Activated CD8-positive, alpha-beta memory T cell treated with anti-CD3 and anti-CD28 coated beads for 48 hours (primary cell): ENCODE measurements at places on chromosomes 2 and 18.

DNA sequence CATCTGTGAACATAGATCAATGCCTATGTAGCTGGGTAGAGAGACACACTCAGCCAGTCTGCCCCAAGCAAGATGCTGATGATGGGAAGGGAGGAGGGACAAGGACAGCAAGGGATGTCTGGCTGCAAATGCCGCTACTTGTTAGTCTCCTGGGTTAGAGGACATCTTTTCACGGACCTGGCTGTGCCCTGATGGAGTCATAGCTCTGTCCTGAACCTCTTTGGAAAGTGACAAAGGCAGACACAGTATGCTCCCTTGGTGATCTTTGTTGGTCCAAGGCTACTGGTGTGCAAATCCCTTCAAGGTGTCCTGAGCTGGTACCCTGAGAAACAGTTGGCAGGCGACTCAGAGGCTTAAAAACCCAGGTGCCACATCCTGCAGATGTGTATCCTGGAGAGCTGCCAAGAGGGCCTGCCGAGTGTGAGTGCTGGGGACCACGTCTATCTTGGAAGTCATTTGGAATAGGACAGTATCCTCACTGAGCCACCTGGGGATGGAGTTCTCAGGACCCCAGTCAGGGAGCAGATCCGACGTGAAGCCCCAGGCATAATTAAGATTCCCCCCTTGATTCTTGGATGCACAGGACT lies 10.8 kb downstream of the FOSL2 start:
- no peak for DNase-seq

GRCh38 chr18:49933530-49934128 lies 120.3 kb upstream of the ACAA2 start:
- DNase-seq, result no peak

DNA sequence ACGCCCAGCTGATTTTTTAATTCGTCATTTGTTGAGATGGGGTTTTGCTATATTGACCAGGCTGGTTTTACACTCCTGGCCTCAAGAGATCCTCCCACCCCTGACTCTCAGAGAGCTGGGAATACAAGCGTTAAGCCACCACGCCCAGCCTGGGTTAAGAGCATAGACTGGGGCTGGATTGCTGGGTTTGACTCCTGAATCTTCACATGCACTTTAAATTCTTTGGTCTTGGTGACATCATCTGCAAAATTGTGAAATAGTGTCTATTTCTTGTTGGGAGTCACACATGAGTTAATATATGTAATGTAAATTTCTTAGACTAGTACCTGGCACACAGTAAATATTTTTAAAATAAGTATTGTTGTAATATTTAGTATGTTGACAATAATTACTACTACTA lies 257.4 kb downstream of the DOK6 start:
- no peak for DNase-seq

- no peak for DNase-seq
These were observed 250.8 kb downstream of the TMEM182 start for GRCh38 chr2:103012590-103012989.

DNA sequence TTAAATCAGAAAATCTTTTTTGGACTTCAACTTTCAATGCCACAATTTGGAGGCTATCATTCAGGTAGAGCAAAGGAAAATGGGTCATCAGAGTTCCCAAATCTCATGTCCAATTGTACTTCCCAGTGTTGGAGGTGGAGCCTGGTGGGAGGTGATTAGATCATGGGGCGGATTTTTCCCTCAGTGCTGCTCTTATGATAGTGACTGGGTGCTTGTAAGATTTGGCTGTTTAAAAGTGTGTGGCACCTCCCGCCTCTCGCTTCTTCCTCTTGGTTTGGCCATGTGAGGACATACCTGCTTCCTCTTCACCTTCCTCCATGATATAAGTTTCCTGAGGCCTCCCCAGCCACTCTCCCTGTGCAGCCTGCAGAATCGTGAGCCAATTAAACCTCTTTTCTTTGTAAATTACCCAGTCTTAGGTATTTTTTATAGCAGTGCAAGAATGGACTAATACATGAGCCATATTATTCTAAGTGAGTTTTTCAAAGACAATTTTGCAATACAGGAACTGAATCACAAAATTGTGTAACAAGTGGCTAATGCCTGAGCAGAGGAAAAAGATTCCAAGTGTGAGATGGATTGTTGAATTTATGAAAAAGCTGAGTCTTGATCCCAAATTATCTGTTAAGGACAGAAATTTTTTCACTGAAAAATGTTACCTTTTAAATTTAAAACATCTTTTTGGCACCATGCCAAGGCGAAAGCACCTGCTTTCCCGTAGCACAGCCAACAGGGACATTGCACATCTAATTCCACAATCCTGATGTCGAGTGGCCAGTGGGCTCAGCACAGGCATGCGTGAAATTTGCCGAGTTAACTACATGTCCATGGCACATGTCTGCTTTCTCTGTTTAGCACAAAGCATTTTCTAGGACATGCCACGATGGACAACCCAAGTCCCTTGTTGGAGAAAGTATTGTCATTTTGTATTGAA lies 150.9 kb downstream of the COL6A3 start:
- no peak for DNase-seq

DNA sequence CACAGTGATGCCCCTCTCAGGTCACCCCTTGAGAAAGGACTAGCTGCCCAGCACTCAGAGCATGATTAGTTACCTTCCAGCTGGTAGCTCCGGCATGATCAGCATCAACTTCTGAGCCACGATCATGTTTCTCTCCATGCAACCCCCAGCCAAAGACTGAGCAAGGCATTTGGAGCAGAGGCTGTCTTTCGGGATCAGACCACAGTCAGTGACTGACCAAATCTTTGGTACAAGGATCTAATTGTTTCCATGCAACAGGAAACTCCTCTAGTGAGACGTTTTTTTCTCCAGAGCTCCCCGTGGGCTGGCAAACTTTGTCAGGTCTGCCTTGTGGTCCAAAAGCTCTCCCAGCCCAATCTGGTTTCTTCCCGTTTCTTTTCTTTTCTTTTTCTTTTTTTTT lies 244.3 kb downstream of the METTL4 start:
- DNase-seq, result no peak

- DNase-seq, result no peak
These were observed 229.5 kb upstream of the EPAS1 start for GRCh38 chr2:46067501-46068305.

DNA sequence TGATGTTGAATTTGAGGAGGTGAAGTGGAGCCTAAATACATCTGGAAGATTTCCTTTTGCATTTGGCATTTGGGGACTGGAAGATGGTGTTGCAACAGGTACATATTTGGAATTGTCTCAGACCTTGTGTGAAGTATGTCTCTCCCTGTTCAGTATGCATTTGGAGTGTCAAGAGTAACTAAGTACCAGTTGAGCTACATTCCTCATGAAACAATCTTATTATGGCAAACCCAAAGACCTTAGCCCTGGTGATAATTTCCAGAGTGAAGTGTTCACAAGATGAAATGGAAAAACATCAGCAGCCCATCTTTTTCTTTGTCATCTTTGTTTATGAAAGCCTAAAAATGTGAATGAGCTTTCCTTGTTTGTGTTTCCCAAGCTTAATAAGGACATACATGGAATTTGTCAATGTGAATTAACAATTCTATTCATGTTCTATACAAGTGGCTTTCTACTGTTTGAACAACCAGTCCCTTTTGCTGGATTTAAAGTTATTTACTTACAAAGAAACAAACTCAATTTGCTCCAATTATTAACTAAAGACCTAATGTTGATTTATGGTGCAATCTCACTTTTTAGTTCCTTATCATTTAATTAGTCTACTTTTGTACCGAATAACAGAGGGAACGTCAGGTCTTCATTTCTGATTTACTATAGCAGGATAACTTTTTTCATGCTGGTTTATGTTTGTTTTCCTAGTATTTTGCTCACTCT lies 42.1 kb upstream of the PPP1R1C start:
- no peak for DNase-seq

DNA sequence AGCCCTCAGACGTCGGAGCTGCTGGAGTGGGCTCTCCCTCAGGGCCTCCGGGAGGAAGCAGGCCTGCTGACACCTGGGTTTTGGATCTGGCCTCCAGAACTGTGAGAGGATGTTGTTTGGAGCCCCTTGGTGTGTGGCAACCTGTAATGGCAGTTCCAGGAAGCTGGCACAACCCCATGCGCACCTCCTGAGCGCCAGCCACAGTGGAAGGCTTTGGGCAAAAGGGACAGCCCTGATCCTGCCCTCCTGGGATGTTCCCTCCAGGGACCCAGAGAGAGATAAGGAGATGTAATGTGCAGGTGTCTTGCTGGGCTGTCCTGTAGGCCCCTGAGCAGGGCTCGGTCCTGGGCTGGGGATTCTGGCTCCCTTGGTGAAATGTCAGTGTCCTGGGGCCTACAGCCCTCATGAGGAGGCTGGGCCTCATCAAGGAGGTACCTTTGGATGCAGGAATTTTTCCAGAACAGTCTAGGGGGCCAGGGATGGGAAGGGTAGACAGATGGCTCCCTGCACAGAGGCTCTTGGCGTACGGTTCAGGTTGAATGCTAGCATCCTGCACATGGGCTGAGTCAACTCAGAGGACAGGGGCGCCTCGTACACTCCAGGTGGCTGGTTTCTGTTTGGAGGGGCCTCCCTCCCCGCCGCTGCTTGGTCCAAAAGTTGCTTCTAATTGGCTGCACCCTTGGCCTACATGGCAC lies 61.1 kb downstream of the ASB1 start:
- no peak for DNase-seq

DNA sequence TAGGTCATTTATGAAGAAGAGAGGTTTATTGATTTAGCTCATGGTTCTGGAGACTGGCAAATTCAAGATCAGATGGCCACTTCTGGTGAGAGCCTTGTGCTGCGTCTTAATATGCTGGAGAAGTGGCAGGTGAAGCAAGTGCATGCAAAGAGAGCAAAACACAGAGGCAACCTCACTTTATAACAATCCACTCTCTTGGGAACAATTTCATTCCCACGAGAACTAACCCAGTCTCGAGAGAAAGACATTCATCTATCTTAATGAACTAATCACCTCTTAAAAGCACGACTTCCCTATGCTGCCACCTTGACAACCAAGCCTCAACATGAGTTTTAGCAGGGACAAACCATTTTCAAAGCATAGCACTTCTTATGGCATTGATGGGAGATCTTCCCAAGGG lies 186.5 kb upstream of the RASGRP3 start:
- no peak for DNase-seq

DNA sequence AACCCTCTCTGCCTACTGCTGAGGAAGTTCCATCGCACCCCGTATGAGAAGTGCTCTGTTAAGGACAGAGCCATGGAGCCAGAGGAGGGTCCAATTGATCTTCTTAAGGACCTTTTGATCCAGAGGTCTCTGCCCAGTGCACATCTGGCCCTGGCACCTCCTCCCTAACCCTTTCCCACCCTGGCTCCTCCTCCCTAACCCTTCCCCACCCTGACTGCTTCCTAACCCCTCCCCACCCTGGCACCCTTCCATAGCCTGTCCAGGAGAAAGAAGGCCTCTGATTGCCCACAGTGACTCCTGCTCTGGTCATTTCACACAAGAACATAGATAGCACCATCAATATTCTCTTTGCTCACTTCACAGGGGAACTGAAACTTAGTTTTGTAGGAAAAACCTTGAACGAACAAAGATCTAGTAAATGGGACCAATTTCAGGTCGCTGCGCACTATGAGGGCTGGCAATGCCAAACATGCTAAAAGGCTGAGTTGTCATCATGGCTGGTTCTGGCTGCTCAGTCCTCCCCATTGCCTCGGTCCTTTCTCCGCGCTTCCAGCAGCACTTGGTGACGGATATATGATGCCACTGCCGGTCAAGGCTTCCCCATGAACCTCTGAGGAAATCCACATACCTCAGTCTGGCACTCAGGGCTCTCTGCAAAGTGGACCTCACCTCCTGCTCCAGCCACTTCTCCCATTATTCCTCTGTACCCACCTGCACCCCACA lies 49.2 kb downstream of the PKDCC start:
- no peak for DNase-seq

GRCh38 chr2:238924796-238925195 lies 76.9 kb downstream of the TWIST2 start:
- no peak for DNase-seq

DNA sequence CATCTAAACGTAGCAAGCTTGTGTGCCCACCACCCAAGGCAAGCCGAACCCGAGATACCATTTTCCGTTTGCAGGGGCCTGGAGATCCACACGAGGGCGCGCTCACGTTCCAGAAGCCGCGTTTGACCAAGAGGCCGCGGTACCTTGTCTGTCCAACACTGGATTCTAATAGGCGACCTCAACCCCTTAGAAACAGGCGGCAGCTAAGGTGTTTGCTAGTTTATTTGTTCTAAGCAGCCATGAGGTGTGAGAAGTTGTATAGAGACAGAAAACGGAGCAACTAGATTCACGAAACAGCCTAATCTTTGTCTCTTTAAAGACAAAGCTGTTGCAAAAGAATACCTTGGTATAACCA lies 4.2 kb downstream of the HOXD11 start:
- DNase-seq, result no peak

DNA sequence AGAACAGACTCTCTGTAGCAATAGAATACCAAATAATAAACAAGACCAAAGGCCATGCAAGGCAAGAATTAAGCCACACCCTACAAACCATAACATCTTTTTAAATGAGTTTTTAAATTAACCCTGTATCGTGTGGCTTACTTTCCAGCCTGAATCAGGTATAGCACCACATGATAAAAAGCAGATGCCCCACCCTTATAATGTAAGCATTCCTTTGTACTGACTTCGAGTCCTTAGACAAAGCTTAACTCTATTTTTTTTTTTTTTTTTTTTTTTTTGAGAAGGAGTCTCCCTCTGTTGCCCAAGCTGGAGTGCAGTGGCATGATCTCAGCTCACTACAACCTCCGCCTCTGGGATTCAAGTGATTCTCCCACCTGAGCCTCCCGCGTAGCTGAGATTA lies 1.7 kb upstream of the C2orf42 start:
- no peak for DNase-seq

GRCh38 chr2:20555954-20556353 lies 94.9 kb downstream of the HS1BP3 start:
- DNase-seq, result no peak

DNA sequence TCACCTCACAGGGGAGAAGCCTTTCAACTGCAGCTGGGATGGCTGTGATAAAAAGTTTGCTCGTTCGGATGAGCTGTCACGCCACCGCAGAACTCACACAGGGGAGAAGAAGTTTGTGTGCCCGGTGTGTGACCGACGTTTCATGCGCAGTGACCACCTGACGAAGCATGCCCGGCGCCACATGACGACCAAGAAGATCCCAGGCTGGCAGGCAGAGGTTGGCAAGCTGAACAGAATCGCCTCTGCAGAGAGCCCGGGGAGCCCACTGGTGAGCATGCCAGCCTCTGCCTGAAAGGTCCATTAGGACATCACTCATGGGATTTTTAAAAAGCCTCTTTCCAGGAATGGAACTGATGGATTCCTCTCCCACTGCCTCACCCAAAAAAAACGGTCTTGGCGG lies 8.9 kb downstream of the KLF11 start:
- DNase-seq, result no peak

DNA sequence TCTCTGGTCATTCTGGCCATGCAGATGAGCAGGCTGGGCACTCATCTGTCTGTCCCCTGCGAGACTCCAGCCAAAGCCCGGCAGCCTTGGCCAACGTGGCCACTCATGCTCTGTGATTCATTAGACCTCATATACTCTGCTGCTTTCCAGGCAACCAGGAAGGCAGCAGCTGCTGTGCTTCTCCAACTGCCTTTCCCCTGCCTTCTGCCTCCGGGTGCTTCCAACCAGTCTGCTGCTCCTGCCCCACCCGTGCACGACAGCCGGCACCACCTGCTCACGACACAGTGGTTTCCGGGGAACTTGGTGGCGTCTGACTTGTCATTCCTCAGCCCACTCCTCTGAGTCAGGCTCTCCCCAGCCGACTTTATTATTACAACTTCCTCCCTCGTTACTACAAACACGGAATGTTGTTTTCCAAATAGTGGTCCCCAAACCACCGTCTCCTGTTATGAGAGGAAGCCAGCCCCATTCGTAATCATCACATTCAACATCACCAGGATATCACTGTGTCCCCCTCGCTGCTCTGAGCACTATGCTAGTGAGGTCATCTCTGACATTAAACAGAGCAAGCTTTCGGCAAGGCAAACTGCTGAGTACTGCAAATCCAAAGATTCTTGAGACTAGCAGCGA lies 392.4 kb downstream of the ALK start:
- peak; percentile 10 for DNase-seq
